ENCODE measurements at places on chromosomes 1 and 21.

- DNase-seq = no peak
Measured at GRCh38 chr1:87501738-87502137, 173.1 kb downstream of the LMO4 start.

- DNase-seq = no peak
Measured at GRCh38 chr1:231139125-231139649, 22.7 kb upstream of the TRIM67 start.

DNA sequence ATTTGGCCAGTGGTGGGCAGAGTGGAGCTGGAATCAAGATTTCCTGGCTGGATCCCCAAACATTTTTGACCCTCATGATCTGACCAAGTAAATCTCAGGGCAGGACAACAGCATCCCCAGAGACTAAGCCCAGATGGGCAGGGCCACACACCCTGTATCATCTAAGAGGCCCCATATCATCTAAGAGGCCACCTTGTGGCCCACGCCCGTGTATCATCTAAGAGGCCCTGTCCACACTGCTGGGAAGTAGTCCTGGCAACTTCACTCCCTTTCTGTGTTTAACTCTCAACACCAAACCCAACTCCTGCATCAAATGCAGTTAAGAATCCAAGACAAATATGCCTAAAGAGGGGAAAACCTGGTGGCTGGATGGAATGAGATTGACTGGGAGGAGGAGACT is 81.6 kb upstream of the SSX2IP start:
- DNase-seq = no peak

DNA sequence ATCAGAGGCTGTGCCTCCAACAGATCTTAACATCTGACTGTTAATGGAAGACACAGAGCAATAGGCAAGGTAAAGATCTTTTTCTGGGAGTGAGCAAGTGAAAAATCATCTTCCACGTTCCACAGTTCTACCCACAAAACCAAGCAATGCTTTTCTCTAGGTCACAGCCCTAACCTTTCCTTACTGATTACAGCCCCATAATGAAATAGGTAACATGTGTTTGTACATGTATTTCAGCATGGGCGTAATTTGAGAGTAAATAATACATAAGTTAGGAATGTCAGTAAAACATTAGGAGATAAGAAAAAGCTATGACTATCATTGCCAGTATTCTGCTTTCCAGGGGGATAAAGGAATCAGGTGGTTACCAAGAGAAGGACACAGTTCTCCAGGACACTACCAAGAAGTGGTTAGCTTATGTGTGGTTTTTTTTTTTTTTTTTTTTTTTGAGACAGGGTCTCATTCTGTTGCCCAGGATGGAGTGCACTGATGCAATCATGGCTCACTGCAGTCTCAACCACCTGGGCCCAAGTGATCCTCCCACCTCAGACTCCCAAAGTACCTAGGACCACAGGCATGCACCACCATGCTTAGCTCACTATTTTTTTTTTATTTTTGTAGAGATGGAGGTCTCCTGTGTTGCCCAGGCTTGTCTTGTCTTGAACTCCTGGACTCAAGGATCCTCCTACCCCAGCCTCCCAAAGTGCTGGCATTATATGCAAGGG is 72.0 kb downstream of the DAP3 start:
- DNase-seq = no peak

All from hematopoietic multipotent progenitor cell treated with erythropoietin and hydrocortisone succinate and interleukin-3 and kit ligand, for 15 days (in vitro differentiated cells).